Activated naive CD4-positive, alpha-beta T cell treated with anti-CD3 and anti-CD28 coated beads, Interleukin-2, amount 50 U/mL, for 16 hours (primary cell): ENCODE measurements at places on chromosomes 11 and 22.
A peak's percentile ranks its signal among the peaks of the same experiment; 100 is the strongest.

GRCh38 chr11:119026970-119027369, 3.7 kb downstream of the SLC37A4 start:
- DNase-seq, result no peak

DNA sequence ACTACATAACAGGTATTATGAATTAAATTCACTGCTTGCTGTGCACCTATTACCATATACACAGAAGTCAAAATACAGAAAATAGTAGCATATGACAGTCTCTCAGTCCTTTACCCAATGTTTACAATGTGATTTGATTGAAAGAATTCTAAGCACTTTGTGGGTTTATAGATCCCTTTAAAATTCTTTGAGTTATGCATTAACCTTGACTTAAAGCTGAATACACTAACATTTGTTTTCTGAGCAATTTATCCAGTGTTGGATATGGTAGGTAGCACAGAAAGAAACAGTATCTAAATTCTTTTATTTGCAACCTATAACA, 230.8 kb upstream of the DDI1 start:
- no peak for DNase-seq

- DNase-seq, result no peak
Observed at GRCh38 chr11:14310679-14311078, 48.3 kb downstream of the RRAS2 start.

DNA sequence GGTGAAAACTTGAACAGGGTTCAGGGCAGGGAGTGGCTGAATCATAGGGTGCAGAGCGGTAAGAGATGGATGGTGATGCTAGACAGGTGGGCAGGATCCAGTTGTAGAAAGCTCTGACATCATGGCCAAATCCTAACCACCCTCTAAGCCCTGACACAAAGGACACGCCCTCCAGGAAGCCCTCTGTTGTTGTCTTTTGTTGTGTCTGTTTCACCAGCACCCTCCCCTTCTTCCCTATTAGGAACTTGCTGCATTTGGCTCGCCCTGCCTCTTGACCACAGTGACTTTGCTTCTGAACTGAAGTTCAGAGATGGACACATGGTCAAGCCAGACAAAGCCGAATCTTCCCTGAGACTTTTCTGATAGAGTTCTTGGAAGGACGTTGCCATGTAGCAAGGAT, 14.2 kb upstream of the APOL6 start:
- DNase-seq, result no peak

DNA sequence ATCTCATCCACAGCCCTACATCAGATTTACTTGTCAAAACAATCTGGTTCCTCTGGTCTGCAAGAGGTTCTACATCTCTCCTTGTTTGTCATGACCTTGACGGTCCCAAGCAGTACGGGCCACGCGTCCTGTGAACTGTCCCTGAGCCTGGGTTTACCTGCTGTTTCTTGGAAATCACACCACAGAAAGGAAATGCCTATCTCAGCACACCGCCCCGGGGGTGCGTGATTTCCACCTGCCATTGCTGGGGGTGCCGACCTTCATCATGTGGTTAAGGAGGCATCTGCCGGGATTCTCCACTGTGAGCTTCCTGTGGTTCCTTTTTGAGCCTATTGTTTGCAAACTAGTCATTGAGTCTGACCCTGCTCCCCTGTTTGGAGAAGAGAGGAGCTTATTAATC, 1363.4 kb downstream of the BRD1 start:
- no peak for DNase-seq

DNA sequence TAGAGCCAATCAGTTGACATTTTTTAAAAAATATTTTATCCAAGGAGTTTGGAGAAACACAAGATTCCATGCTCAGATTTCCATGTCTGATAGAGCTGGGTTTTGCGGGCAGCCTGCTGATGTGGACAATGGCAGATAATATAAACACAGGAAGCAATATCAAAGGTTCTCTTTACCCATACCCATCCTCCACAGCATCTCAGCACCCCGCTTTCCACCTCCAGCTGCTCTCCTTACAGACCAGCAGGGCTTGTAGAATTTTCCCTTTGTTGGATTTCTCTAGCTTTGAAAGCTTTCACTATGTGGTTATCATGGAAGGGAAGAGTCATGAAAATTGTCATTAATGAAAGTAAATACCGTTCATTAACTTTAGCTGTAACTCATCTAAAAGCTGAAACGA, 746.4 kb downstream of the OPCML start:
- DNase-seq, result no peak

DNA sequence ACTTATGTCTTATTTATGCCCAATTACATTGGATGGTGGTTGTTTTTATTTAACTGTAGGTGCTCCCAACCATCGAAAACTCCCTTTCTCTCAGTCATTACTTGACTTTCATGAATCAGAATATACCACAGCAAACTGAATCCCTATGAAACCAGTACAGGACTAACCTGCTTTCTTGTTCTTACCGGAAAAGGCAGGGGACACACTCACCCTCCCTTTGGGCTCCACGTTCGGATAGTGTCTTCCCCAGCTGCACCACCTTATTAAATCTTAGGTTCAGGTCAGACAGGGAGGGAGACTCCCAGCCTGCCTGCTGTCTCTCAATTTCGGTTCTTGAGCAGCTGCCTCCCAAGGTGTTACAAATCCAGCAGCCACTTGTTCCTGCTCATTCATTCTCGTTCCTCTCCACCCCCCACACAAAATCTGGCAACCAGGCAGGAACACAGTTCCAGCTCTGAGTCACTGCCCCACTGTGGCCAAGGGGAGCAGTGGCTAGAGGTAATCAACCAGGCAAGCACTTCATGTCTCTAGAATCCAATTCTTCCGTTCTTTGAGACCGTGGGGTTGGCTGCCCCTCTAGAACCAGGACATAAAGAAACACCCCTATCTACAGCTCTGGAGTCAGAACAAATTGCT, 133.0 kb downstream of the PLEKHA7 start:
- DNase-seq, result no peak

DNA sequence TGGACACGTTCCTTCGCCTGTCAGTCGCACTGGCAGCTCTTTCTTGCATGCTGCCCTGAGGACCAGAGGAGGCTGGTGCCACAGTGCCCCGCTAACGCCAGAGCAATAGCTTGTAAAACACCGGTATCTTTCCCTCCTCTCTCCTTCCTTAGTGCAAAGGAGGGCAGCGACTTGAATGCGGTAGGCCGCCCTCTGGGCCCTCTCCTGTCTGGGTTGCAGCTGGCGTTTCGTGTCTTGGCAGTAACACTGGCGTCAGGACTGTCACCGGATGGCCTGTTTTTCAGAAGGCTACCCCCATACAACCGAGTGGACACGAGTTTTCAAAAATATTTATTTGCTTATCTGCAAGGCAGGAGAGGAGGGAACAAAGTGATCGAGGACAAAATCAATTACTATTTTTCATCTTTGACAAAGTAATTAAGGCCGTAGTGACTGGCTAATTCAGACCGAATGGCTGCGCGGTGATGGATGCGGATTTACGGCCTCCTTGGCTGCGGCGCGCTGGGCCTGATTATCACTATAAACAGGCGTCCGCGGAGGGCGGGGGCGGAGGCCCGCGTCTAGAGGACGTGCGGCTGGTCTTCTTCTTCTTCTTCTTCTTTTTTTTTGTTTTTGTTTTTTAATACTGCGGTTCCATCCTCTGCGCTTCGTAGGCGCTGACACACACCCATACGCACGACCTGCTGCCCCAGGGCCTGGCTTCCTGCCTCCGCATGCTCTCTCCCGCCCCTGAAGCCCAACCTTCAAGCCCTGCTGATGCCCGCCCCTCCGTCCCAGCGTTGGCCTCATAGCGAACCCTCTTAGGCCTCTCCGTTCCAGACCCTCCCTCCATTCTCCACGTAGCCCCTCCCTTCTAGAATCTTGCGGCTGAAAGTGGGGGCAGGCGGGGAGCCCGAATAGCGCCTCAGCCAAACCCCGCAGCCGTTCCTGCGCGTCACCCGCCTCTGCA, 2.9 kb upstream of the SLC6A5 start:
- no peak for DNase-seq

DNA sequence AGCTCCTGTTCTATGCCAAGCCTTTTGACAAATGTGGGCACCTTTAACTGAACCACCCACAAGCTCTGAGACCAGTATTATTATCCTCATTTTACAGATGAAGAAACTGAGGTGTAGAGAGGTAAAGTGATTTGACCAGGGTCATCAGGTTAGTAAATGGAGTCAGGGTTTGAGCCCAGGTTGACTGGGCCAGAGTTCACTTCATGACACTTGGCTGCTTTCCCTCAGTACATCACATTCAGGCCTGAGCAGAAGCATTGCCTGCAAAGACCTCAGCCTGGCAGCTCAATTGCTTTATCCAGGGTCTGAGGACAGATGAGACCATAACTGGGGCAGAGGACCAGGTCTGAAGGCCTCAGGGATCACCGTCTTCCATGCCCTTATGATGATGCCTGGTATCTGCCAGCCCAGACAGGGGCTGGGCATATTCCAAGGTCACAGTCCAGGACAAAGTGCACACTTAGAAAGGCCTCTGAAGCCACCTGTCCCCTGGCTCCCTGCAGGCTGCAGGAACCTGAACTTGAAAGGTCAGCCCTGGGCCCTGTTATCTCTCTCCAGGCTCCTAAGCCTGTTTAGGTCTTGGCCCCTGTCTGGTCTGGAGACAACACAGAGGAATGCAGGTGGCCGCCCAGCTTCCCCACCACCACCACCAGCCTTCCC, 32.0 kb downstream of the POU2AF3 start:
- DNase-seq, result no peak

DNA sequence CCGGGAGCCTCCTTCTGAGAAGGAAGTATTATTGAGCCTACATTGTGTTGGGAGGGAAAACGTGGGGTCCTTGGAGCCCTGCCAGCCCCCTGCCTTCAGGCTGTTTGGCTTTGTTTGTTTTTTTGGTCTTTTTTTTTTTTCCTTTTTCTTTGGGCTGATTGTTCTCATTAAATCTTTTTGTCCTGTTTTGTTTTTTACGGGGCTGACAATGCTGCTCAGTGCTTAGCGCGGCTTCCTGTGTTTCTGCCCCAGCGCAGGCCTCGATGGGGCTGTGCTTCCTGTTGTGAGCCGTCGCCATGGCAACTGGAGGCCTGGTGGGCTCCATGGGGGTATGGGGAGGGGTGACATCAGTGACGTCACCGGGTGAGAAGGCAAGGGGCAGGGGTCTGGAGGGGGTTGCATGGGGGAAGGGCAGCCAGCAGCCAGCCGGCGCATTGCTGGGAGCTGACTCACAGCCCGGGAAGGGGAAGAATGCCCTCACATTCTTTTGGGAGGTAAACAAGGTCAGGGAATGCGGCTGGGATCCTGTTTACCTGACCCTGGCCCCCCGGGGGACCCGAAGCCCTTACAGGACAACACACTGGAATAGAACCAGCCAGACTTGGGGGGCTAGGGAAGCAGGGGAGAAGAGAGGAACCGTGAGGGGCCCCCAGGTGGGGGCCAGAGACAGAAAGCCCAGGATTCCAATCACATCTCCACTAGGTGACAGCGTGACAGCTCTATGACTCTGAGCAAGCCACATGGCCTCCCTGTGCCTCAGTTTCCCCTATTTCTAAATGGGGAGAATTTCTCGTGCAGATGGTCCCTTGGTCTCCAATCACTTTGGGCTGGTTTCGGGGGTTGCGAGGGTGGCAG, 22.2 kb upstream of the CBX7 start:
- DNase-seq, result peak; percentile 57
